ENCODE measurements at places on chromosomes 3 and 15.

GRCh38 chr15:41620536-41621199, 39.5 kb upstream of the MGA start:
- peak; percentile 10 for DNase-seq

DNA sequence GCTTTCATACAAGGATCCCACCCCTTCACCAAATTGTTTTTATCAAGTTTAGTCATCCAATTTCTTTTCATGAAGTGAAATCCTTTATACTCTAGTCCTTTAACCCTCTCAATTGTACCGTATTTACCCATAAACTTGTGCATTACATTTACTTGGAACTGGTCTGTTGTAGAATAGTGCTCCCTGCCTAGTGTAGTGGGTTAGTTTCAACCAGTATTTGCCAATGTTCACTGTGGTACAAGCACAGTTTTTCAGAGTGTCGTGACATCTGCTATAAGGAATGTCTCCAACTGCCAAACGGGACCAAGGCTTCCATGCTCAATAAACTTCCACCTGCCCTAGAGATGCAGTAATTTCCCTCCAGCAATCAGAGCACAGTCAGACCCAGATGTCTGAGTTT, 211.9 kb downstream of the KCNAB1 start:
- DNase-seq, result no peak

GRCh38 chr15:77024273-77025082, 29.6 kb downstream of the PSTPIP1 start:
- peak; percentile 47 for DNase-seq

- DNase-seq, result peak; percentile 59
Measured at GRCh38 chr15:67116742-67117141, 51.3 kb downstream of the SMAD3 start.

- DNase-seq, result no peak
Measured at GRCh38 chr3:126021702-126022101, 52.7 kb downstream of the ROPN1B start.

- no peak for DNase-seq
Measured at GRCh38 chr15:73751899-73752805, 999 bp downstream of the INSYN1 start.

- no peak for DNase-seq
Measured at GRCh38 chr3:149608987-149609386, 48.8 kb downstream of the WWTR1 start.

DNA sequence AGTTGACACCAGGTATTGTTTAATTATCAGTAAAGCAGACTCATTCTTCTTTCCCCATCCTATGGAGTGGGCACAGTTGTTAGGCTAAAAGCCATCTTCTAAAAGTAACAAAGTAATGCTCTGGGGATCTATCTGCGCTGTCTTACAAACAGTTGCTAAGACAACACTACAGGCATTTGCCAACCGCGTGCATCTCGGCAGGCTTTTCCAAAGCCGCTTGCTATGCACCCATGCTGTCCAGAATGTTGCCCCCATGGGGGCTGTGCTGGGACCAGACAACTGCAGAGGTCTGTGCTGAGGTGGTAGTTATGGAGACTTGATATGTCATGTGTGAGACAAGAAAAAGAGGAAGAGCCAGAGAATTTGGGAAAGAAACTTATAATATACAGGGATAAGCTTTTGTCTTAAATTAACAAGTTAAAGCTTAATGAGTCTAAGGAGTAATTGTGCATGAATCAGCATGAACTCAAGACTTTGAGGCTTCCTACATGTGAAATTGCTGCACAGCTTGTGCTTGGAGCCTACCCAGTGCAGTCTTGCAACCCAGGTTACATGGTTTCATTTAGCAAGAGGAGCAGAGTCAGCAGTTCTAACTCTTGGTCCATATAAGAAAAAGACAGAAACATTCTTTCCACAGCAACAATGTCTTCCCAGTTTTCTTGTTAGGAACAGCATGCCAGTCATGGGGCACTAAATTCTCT, 38.9 kb upstream of the DCLK3 start:
- no peak for DNase-seq

DNA sequence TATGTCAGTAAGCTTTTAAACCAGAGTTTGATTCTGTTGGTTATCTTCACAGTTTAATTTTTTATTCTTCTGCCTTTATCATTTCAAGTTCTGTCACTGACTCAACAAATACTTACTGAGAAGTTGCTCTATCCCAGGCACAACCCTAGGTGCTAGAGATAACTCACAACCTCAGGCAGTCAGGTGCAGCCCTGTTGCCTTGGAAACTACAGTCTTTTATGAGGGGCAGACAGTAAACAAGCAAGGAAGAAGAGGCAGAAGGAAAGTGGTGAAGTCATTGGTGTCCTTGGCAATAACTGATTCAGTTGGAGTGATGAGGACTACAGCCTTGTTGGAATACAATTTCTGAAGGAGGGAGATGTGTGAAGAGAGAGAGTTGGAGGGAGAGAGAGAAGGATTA, 142.1 kb upstream of the LRTM1 start:
- DNase-seq, result no peak

Data from SW 1271 (cell line).